ENCODE measurements at places on chromosomes 5 and 9.

GRCh38 chr5:33891788-33892619 is at the start of gene ADAMTS12:
Gene ADAMTS12 (minus strand): TSS chr5:33891990. CDS start chr5:33891856, 134 bp downstream.
- peak; percentile 25 for DNase-seq

DNA sequence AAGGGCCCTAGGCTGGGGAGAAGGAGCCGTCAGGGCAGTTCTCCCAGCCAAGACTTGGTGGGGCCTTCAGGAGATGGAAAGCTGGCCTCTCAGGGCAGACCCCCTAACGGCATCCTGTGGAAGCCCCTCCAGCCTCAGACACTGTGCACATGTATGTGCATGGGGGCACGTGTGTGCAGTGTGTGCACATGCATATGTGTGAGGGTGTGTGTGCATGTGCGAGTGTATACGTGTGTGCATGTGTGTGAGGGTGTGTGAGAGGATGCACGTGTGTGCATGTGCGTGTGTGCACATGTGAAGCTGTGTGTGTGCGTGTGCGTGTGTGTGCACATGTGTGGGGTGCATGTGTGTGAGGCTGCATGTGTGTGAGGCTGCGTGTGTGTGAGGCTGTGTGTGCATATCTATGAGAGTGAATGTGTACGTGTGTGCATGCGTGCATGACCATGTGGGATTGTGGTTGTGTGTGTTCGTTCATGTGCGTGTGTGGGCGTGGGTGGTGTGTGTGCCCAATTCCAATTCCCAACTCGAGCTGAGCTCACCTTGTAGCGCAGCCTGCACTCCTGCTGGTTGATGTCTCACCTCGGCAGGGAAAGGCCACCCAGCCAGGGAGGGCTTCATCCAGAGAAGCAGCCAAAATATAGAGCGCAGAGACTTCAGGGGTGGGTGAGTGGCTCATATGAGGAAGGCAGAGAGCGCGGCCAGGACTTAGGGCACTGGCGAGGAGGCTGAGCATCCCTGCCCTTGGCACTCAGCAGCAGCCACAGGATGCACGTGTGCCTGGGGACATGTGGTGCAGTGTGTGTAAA is 142.7 kb upstream of the PPP1R26 start:
- no peak for DNase-seq

DNA sequence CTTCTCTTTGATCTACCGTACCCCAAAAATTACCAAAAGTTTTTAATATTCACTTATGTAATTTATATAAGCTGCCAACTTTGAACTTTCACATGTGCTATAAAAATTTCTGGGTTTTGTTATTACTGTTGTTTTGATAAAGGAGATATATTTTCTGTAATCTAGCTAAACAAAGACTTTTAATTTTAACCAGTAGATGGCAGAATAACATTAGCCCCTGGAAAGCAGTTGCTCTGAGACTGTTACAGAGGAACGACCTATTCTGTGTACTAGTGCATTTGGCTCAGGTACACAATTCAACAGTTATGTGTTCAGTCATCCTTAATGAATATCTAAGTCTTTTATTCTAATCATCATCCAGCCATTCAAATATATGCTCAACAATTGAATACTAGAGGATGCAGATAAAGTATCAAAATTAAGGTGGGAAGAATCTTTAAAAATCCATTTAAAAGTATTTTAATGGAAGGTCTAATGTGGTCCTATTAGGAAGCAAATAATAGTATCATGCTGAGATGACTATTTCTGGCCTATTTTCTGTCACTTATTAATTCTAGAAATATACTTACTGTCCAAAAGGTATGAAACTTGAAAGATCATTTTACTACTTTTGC is 8.6 kb downstream of the KLHL9 start:
- no peak for DNase-seq

DNA sequence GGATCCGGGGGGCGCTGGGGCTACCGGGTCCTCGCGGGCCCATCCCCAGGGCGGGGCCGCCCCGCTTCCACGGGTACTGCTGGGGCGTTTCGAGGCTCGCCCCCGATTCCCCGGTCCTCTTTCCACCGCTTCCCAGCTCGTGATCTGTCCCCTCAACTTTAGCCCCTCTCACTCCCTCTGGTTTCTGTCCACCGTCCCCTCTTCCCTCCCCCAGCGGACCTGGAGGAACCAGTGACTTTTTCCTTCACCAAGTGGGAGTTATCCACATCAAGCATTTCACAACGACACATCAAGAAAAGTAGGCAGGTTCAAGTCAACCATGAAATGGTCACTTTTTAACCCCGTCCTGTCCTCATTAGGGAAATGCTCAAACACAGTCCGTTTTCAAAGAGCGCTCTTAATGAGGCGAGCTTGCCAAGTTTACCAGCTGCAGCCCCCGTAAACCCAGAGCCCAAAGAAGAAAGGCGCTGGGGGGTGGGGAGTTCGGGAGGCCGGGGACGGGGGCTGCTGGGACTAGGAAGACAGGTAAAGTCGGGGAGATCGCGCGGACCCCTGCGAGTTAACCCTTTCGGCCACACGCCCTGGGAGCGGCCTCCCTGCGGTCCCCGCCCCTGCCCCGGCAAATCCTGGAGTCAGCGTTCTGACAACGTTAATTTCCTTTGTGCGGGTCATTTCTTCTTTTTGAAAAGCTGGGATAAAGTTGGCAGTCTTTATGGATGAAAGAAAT is 2.1 kb upstream of the NFIB start:
- no peak for DNase-seq

- no peak for DNase-seq
Measured at GRCh38 chr5:25458628-25459027, 813.9 kb upstream of the CDH10 start.

DNA sequence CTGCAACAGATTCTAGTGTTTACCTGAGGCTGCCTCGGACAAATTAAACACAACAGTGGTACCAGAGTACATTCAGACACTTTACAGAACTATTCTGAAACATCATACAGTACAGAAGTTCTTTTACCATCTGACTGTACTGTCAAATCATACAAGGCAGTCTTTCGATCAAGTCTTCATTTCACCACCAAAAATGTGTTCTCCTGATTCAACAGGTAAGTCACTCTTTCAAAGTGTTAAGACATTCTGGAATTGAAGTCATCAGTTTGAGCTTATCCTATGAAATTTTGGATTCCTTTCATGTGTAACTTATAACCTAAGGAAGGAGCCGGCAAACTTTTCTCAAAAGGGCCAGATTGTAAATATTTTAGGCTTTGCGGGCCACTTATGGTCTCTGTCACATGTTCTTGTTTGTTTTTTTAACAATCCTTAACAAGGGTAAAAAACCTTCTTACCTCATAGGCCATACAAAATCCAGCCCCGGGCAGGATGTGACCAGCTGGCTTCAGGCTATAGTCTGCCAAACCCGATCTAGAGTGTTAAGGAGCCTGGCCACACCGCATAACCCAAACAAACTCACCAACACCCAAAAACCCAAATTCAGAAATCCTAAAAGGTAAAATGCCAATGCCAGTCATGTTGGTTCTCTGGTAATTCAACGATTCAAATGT is 151.6 kb downstream of the DENND1A start:
- no peak for DNase-seq

GRCh38 chr5:140042393-140042642 is 781 bp downstream of the NRG2 start:
- DNase-seq, result no peak

GRCh38 chr9:112075009-112075378 is 100.1 kb downstream of the SUSD1 start:
- DNase-seq, result no peak
